G401 (cell line): ENCODE measurements at places on chromosomes 16 and 17. TPM values are rescaled to one million over a fixed set of nuclear protein-coding genes. Genes with fewer than 3 reads are reported as not detected.
A peak's percentile ranks its signal among the peaks of the same experiment; 100 is the strongest.

GRCh38 chr17:44241106-44241624 is 21.7 kb upstream of the UBTF start:
- DNase-seq, result no peak

DNA sequence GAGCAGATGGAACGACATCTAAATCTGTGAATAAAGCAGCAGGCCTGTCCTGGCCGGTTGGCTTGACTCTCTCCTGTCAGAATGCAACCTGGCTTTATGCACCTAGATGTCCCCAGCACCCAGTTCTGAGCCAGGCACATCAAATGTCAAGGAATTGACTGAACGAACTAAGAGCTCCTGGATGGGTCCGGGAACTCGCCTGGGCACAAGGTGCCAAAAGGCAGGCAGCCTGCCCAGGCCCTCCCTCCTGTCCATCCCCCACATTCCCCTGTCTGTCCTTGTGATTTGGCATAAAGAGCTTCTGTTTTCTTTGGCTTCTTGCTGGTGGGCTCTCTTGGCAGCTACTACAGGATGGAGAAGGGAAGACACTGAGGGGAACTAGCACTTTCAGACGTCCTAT is 4.1 kb upstream of the RSAD1 start:
- DNase-seq, result peak; percentile 47

DNA sequence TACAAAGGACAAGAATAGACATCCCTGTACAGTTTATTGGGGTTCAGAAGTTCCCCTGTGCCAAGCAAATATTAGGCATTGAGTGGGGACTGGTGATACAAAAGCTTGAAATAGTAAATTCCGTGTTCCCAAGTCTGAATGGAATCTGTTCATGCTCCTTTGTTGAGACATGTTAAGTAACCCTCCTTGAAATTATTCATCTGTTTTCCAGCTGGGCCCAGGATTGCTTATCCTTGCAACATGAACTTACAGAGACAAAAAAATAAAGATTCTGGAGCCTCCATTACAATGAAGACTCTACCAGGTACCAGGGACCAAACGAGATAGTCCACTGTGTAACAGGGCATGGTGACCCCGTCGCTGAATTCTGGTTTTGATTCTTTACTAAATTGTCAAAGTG is 6.1 kb upstream of the CCL8 start:
- DNase-seq, result no peak

- no peak for DNase-seq
Measured at GRCh38 chr17:13631529-13631928, 29.8 kb upstream of the HS3ST3A1 start.

Gene SLC25A11
- 111 and 132 TPM in 2 replicates for total RNA-seq

Gene IGF2BP1
- total RNA-seq, result 63.0 and 86.2 TPM in 2 replicates

DNA sequence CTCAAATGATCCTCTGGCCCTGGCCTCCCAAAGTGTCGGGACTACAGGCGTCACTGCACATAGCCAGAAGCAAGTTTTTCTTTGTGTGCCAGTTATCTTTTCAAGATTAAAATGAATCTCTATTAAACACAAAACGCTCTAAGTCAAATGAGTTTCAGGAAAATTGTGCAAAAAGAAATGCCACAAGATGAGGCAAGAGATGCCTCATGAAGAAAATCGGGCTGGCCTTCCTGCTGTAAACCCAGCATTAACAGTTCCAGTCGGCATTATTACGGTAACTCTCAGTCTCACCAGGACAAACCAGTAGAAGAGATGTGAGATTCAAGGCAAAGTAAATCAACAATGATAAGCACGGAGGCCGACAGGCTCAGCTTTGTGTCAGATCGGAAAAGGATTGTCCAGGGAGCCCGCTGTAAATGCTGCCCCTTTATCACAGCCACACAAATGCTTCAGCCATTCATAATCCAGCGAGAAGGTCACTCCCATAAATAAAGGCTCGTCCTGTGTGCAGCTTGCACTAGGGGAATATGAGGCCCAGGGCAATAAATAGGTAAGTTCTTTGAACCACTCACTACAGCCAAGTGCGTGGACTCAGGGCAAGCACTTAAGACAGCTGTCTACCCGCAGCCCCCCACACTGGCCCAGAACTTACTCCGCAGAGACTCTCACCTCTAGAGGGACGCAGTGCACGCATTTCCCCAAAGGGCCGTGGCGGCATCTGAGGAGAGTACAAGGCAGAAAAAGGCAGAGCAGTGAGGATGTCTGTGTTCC is 27.2 kb downstream of the NPLOC4 start:
- DNase-seq, result no peak

GRCh38 chr17:62572888-62573401 is 54.5 kb upstream of the MRC2 start:
- DNase-seq, result no peak

- DNase-seq, result peak; percentile 65
Measured at GRCh38 chr17:21376081-21376758, at the start of gene KCNJ12. KCNJ12 (plus strand) TSS chr17:21376357; CDS start chr17:21415343, 38,986 bp downstream.

DNA sequence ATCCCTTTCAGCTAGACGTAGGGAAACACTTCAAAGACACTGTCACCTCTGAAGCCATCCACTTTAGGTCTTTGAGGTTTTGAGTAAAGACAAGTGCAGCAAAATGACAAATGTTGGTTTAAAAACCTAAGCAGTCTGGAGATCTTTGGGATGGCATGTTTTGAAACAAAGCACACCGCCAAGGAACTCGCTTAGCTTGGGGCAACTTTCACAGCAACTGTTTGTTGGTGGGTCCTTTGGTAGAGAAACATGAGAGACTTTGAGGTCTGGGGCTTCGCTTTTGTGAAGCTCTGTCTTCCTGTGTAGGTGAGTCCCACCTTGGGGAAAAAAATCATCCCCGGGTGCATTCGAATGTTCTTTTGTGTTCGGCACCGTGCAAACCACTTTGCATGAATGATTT is 357.5 kb downstream of the SNX29 start:
- DNase-seq, result no peak

DNA sequence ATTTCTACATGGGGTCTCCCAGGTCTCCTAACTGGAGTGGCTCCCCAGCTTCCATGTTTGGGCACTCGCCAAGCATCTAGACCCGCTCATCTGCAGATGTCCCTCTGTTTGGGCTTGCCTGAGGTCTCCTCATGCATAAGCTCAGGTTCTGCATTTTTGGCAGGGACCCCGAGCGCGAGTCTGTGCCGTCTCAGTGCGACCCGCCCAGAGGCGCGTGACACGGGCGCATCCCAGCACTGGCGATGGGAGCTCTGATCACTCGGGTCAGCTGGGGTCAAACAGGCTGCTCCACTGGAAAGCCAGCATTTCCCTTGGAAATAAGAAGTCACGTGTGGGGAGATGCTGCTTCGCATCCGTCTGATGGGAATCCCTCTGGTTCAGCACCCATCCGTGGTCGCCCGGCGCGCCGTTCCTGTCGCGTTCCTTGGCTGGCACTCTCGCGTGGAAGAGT is 56.9 kb upstream of the FASN start:
- no peak for DNase-seq

Gene XYLT1
- total RNA-seq, result not detected in 2 replicates

GRCh38 chr17:77831474-77832179 is 126.9 kb upstream of the TNRC6C start:
- DNase-seq, result no peak

DNA sequence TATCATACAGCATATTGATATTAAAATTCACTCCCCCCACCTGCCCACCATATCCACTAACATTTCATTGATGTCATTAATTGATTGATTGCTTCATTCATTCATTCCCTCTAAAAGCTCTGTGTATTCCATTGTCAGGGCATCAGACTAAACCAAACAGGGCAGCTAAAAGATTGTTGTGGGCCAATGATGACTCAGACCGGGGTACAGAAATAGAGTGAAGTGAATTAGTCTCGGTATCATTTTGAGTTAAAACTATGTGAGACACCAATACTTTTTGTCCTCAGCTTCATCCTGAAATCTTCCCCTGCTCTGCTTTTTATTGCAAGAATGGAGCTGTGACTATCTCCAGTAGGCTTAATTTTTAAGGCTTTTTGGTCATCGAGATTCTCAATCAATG is 868.3 kb downstream of the CDH11 start:
- no peak for DNase-seq

Gene ZNF213
- 0.31 and 0.61 TPM in 2 replicates for total RNA-seq

DNA sequence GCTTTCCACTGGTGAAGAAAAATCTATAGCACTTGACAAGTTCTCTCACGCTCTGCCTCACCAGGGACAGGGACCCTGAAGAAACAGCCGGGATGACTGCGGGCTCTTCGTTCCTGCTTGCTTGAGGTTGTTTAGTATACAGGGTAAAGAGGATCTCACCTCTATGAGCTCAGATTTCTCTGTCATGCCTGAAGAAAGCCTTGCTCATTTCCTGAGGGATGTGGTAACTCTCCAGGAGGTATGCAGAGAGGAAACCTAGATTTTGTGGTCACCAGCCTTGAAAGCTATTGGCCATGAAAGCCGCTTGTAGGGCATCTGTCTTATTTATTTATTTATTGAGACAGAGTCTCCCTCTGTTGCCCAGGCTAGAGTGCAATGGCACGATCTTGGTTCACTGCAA is 23.2 kb downstream of the USP43 start:
- DNase-seq, result no peak

GRCh38 chr17:65079489-65079900 is 23.0 kb upstream of the GNA13 start:
- no peak for DNase-seq

Gene SLC13A2
- total RNA-seq, result not detected in 2 replicates
